ENCODE measurements at places on chromosomes 4 and X.

DNA sequence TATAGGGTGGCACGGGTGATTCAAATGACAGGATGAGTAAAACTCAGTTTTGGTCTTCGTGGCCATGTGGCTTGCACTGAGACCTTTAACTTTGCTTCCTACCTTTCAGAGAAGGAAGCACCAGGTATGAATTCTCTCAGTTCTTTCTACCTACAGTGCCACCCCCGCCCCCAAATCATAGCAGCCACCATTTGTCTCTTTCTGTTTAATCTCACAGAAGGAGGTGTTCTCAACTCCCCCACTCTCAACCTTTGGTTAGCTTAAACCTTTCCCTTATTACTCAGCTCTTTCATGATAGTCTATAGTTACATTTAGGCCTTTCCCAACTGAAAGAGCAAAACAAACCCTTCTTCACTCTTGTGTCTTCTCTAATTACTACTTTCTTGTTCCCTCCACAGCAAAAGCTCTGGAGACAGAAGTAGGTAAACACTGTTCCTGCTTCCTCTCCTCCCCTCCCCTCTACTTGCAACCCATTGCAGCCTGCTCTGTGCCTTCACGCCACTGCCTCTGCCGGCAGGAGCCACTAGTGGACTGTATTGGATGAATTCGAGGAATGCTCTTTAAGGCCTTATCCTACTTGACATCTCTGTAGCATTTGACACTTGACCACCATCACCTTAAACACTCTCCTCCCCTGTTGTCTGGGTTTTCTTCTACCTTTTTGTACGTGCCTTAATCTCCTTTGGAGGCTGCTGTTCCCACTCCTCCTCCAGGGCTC lies 123.7 kb downstream of the AFF1 start:
- no peak for DNase-seq

GRCh38 chr4:73021634-73022033 lies 47.9 kb downstream of the COX18 start:
- DNase-seq, result no peak

- no peak for DNase-seq
Measured at GRCh38 chr4:108035691-108036090, 46.0 kb downstream of the HADH start.

DNA sequence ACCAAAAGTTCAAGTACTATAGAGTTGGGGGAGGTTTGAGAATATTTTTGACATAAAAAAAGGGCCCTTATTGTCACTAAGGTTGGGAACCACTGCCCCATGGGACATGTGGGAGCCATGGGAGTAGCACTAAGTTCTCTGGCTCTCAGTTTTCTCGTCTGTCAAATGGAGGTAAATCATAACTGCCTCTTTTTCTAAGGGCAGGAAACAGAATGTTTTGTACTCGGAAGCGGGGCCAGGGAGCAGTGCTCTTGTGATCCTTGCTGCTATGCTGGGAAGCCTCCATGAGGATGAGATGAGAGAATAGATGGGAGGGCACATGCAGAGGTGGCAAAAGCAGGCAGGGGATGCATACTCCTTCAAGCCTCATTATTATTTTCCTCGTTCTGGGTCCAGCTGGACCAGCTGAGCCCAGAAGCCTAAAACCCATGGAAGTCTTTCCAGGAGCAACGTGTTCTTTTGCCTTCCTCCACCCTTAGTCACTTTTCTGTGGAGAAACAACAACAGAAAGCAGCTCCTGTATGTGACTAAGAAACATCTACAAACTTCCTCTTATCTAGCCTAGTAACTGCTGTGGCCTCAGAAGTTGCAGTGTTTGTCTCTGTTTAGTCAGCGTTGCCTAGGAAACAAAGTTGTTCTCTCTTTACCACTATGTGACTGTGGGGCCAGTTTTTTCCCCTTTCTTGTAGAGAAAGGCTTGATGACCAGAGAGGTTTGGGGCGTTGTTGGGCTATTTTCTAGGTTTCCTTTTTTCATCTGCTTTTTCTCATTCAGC lies 64.8 kb downstream of the TSC22D3 start:
- DNase-seq, result peak; percentile 77

- no peak for DNase-seq
Measured at GRCh38 chrX:131595120-131595519, 51.2 kb downstream of the OR13H1 start.

DNA sequence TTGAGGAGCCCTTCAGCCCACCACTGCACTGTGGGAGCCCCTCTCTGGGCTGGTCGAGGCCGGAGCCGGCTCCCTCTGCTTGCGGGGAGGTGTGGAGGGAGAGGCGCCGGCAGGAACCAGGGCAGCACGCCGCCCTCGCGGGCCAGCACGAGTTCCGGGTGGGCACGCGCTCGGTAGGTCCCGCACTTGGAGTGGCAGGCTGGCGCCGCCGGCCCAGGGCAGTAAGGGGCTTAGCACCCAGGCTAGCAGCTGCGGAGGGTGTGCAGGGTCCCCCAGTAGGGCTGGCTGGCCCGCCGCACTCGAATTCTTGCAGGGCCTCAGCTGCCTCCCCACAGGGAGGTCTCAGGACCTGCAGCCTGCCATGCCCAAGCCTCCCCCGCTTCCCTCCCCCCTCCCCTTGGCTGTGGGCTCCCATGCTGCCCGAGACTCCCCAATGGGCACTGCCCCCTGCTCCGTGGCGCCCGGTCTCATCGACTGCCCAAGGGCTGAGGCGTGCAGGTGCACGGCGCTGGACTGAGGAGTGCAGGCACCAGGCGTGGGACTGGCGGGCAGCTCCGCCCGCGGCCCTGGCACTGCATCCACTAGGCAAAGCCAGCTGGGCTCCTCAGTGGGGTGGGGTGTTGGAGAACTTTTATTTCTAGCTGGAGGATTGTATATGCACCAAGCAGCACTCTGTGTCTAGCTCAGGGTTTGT lies 127.5 kb downstream of the DCK start:
- no peak for DNase-seq

- DNase-seq, result no peak
Measured at GRCh38 chr4:12409507-12410190, 981.0 kb upstream of the HS3ST1 start.

Measured in AG04449 (cell line).